ENCODE measurements at places on chromosomes 5 and 9.
A peak's percentile ranks its signal among the peaks of the same experiment; 100 is the strongest.

DNA sequence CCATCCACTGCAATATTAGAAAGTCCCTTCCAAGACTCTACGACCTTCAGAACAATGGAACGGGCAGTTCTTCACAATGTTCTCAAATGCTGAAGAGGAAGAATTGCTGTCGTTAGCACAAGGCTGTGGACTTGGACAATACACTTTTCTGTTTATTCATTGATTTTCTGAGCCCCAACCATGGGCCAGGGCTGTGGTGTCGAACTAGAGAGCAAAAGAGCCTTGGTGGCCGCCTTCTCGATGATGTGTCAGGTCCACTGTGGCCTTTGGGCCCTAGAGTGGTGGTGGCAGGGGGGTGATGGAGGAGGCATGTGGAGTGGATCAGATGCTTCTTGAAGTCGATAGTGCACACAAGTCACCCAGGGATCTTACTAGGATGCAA is 18.5 kb upstream of the KIF12 start:
- no peak for DNase-seq

- no peak for DNase-seq
Measured at GRCh38 chr5:17912794-17913193, 278.5 kb downstream of the TAF11L14 start.

- DNase-seq, result peak; percentile 48
Measured at GRCh38 chr5:55691265-55692105, 20.6 kb downstream of the SLC38A9 start.

- DNase-seq, result no peak
Measured at GRCh38 chr5:63049935-63050334, 471.3 kb downstream of the LRRC70 start.

DNA sequence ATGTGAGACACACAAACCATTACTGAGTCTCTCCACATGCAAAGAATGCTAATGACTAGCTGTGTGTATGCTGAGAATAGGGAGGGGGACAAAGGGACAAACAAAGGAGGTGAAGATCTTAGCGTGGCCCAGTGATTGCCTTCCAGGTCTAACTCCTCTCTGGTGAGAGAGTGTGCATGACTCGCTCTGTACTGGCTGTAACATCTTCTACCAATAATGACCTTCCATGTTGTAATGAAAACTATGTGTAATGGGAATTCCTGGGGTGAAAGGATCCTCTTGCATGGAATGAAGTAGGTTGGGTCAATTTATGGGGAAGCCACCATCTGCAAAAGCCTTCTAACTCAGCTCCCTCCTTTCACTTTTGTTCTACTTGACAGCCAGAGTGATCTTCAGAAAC is 24.4 kb upstream of the GPR151 start:
- peak; percentile 28 for DNase-seq

GRCh38 chr9:114121227-114122135 is 22.4 kb upstream of the KIF12 start:
- DNase-seq, result no peak

- DNase-seq, result peak; percentile 30
Measured at GRCh38 chr5:141149812-141150211, at the start of gene PCDHB6. Gene PCDHB6 (plus strand): TSS chr5:141150057. CDS start chr5:141150258, 201 bp downstream.

DNA sequence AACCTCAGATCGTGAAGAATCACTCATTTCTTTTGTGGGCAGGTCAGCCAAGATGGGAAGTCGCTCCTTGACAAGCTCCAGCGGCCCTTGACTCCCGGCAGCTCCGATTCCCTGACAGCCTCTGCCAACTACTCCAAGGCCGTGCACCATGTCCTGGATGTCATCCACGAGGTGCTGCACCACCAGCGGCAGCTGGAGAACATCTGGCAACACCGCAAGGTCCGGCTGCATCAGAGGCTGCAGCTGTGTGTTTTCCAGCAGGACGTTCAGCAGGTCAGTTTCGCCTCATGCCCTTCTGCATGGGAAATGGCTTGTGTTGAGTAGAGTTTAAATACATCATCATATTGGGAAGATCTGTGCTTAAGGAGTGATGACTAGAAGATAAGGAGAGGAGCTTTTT is 173.3 kb downstream of the TRIO start:
- DNase-seq, result no peak

- DNase-seq, result no peak
Measured at GRCh38 chr5:20158006-20158405, 170.0 kb upstream of the CDH18 start.

- no peak for DNase-seq
Measured at GRCh38 chr5:36214436-36214835, 27.3 kb downstream of the NADK2 start.

DNA sequence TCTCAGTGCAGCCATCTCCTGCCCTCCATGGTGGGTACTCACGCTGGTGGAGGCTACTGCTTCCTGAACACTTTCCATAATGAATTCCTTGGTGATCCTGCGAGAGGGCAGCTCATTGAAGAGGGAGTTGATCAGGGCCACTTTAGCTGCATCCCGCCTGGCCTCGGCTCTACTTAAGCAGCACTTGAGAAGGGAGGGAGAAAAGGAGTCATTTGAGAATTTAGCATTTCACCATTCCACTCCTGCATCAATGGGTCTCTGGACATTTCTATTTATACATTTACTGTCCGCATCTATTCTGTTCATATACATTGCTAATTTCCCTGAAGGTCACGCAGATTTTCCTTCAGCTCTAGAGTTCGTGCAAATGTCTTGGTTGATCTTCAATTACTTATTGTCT is 35.1 kb downstream of the LIX1 start:
- no peak for DNase-seq

- DNase-seq, result no peak
Measured at GRCh38 chr5:66993448-66993847, 203.2 kb downstream of the CD180 start.

GRCh38 chr5:140561753-140562523 is 2.5 kb downstream of the APBB3 start:
- DNase-seq, result no peak

DNA sequence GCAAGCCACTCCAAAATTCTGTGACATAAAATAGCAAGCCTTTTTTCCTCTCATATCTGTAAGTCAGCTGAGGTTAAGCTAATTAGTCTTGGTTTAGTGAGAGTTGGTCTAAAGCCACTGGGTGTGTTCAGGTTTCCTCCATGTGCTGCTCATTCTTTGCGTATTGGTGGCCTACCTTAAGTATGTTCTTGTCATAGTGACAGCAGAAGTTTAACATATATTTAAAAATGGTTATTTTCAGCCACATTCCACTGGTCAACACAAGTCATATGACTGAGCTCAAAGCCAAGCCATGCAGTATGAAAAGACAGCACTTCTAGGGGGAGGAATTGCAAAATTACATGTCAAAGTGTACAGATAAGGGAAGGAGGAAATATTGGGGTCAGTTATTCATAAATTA is 100.5 kb upstream of the FGF10 start:
- DNase-seq, result no peak

DNA sequence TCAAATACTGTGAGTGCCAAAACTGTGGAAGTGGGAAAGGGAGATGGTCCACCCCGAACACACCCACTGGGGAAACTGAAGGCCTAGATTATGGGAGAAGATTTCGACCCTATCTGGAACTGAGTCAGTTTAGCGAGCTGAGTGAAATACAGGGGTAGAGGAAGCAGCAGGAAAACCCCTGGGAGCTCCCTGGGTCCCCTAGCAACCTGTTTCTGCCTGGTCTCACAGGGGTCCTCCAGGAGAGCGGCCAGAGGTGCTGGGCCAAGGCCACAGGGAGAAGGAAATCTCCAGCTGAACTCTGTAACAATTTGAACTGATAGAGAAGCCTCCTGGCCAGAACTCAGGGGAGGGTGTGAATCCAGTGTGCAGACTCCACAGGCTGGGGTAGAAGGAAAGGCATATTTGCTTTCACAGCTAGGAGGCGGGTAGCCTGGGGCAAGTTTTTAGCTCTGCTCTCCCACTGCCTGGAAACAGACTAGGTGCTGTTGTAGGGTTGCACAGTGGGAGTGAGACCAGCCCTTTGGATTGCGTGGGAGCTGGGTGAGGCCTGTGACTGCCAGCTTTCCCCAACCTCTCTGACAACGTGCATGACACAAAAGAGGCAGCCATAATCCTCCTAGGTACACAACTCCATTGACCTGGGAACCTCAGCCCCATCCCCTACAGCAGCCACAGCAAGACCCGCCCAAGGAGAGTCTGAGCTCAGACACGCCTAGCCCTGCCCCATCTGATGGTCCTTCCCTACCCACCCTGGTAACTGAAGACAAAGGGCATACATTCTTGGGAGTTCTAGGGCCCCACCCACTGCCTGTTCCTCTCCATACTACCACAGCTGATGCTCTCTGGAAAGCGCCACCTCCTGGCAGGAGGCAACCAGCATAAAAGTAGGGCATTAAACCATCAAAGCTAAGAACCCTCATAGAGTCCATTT is 78.8 kb upstream of the GPBP1 start:
- peak; percentile 8 for DNase-seq

GRCh38 chr5:114367029-114367428 is 5.2 kb downstream of the KCNN2 start:
- no peak for DNase-seq

DNA sequence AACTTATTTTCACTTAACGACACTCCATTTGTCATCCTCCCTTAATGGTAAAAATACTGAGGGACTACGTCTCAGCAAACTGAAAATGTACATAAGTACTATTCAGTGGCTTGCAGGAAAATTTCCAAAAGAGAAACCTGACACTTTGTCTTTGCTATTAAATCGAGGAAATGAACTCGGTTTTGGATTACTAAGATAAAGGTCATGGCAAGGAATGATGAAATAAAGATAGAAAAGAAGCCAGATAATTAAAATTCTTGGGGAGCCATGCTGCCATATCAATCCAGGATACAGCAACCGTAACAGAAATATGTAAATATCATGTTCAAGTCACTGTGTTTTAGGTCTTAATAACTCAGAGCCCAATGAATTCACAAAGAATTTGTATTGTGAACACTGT is 647.8 kb downstream of the CDH9 start:
- no peak for DNase-seq

DNA sequence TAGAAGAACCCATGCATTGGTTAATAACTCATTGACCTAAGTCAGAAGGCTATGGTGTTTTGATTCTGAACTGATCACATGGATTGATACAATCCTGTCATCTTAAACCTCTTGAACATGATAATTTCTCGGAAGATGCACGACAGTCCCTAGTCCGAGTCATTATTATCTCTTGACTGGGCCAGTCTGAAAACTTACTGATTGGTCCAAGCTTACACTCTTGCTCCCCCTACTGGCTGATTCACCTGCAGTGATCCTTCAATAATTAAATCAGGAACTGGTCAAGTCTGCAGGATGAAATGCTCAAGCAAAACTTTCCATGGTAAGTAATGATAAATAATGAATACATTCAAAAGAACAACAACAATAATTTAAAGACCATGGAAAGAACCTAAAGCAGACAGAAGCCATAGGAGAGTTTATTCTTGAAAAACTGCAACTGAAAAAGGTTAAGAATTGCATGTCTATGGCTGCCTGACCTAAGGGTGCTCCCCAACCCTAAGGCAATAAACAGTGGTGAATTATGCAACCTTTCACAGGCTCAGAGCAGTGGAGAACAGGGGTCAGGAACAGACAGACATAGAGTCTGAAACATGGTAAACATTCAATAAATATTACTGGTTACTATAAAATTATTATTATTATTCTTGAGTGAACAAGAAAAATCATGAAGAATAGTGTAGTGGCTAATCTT is 79.3 kb downstream of the BRINP1 start:
- DNase-seq, result peak; percentile 52

DNA sequence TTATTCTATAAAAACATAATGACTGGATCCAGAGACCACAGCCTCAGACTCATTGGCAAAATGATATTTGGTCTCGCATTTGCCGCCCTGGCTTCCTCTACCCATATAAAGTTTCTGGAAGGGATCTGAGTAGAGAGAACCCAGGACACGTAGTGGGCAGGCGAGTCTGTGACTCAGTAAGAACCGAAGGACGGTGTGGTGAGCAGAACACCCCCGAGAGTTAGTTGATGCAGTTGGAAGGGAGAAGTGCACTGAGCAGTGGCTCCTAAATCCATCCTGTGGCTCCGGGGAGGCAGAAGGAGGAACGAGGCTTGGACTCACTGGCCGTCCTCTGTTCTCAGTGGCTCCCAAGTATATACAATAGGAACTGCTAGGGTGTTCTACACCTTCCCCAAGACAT is 11.5 kb downstream of the SPRY4 start:
- no peak for DNase-seq

DNA sequence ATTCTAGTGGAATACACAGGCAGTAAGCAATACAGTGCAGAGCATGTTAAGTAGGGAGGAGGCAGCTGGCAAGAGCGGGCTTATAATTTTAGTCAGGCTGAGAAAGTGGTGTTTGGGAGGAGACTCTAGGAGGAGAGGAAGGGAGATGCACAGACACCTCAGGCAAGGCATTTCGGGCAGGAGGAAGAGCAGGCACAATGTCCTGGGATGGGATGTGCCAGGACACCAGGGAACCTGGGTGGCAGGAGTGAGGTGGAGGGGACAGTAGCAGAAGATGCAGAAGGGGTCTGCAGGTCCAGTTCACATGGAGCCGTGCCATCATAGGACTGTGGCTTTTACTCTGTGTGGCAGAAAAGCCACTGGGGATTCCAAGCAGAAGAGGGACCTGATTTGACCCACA is 143.7 kb upstream of the FSTL4 start:
- DNase-seq, result no peak

GRCh38 chr5:38556088-38556598 is 303 bp downstream of the LIFR start:
- DNase-seq, result no peak

DNA sequence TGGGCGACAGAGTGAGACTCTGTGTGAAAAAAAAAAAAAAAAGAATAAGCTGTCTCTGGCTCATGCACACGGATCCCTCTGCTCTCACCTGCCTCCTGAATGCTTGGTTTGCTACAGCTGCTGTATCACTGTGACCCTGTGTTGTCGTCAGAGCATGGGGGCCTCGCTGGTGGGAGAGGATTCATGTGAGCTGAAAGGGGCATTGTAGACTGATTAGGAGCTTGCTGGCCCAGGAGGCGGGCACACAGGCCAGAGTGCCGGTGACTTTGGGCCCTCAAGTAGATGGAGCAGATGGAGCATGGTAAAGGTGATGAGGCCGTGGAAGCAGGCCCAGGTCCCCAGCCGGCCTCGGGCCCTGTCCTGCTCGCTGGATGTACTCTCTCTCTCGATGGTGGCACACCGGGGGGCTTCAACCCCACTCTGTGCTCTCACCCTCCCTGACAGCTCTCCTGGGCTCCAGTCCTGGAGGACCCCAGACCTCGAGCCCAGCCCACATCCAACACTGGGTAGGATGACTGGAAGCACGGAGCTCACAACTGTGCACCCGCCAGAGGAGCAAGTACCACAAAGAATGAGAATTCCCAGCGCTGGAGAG is 7.1 kb downstream of the FLT4 start:
- DNase-seq, result no peak

- peak; percentile 64 for DNase-seq
Measured at GRCh38 chr5:146878476-146879172, at the start of gene PPP2R2B. Gene PPP2R2B (minus strand): TSS chr5:146878757.

DNA sequence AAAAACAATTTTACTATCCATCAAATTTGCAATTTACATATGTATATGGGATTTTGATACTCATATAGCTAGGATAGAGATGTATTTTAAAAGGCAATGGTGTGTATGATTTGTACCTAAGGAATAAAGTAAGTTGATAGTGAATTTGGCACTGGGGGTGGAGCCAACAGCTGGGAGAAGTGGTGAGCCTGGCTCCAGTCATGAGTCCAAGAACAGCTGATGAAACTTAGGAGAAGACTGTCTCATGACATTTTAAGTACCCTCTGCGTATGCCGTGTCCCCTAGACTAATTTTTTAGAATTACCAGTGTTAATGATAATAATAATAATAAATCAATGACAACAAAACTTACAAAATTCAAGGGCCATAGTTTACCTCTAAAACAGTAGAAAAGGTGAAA is 181.4 kb downstream of the ADCY2 start:
- DNase-seq, result no peak
